ENCODE measurements at places on chromosomes 12 and 14.
A peak's percentile ranks its signal among the peaks of the same experiment; 100 is the strongest.

DNA sequence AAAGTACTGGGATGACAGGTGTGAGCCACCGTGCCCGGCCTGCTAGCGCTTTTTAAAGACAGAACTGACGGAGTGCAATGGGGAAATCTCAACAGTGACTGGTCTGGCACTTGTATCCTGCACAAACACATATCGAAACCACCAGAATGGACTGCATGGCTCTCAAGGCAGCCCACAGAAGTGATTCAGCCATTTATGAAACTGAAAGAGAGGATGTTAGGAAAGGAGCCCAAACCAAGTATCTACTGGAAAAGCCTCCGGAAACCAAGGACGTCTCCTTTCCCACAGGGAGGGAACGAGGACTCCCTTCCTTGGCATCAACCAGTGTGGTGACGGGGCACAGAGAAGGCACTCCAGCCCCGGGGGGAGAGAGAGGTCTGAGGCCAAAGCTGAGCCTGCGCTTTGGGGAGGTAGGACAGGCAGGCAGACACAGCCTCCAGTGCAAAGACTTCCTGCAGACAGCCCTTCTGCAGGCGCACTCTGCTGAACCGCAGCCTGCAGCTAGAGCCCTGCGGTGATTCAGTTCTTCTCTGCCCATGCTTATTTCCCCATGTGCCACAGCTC lies 16.5 kb downstream of the SLC15A4 start:
- no peak for DNase-seq

DNA sequence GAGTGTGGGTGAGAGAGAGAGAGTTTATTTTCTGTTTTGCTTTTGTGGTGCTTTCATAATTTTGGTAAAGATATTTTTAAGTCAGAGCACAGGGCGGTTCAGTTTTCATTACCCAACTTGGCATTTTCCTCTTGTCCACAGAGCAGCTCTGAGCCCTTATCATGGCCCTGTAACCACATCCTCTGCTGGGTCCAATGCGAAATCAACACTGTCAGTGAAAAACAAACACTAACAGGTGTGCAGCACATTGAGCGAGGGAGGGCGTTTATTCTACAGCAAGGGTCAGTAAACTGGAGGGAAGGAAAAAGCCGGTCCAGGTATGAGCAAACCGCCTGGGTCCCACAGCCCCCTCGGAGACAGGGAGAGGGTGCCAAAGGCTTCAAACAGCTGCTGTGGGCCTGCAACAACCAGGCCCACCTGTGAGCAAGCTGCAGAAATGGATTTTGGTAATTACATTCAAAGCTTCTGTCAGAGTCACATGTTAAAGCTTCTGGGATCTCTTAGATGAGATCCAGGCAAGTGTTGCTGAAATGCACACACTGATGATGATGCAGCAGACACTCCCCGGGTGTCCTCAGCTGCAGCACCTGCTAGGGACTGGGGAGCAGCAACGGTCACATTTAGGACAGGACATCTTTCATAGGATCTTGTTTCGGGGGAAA lies 132.7 kb upstream of the DYRK2 start:
- no peak for DNase-seq

DNA sequence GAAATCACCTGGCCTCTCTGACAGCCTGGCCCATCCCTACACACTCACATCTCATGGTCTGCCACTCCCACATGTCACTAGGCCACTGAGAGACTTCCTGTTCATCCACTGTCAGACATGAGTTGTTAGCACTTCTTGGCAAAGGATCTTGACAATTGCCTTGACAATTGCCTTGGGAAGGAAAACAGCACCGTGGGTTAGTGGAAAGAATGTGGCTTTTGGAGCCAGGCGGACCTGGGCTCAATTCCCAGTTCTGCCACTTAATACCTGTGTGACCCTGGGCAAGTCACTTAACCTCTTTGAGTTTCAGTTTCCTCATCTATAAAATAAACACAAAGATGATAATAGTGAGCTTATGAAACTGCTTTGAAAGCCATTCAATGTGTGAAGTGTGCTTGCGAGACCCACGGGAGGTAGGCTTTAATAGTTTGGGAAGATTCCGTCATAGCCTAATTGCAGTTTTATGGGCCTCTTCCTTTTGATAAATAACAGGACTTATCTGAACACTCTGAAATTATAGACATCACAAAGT lies 250.4 kb downstream of the C12orf75 start:
- DNase-seq = no peak

DNA sequence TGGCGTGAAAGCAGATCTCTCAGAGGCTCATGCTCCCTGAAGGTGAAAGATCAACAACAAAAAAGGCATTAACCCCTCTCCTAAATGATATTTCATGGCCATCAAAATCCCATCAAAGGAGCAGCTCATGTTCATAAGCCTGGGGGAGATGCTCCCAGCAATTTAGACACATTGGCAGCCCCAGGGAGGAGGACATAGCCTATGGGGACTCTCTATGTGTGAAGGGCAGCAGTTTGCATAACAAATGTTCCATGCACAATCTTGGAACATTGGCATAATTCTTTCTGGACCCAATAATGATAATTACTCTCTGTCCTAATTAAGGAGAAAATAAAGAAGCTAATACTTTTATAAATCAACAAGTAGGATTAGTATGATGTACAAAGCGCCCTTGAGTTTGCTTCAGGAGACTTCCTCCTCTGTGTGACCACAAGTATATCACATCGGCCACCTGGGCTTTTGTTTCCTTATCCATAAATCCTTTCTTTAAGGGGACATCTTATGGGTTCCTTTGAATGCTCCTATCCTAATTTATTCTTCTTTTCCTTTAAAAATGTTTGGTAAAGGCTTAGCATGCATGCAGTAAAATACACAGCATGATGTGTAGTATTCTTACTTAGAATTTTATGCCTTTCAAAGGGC lies 161.9 kb upstream of the PLEKHG7 start:
- DNase-seq = no peak

DNA sequence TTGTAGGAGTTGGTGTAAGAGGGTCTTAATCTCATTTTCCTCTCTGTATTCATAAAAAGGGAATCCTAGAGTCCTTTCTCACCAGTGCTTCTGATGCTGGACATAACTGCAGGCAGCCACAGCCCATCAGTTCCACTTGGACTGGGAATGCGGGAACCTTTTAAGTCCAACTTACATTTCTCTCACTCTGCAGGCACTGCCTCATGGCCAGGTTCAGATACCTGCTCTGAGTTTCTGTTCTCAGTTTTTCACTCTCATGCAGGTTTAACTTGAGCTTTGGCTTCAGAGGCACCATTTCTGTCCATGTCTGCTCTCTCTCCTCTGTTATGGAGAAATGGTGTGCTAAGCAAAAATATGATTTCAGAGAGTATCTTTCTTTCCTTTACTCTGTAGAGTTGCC lies 4.2 kb downstream of the ACVR1B start:
- no peak for DNase-seq

GRCh38 chr14:92241966-92242595 lies 80.9 kb upstream of the SLC24A4 start:
- no peak for DNase-seq

GRCh38 chr14:103881268-103882201 lies 34.2 kb upstream of the PPP1R13B start:
- DNase-seq = no peak

- no peak for DNase-seq
Observed at GRCh38 chr12:57431654-57432188, 878 bp upstream of the R3HDM2 start.

DNA sequence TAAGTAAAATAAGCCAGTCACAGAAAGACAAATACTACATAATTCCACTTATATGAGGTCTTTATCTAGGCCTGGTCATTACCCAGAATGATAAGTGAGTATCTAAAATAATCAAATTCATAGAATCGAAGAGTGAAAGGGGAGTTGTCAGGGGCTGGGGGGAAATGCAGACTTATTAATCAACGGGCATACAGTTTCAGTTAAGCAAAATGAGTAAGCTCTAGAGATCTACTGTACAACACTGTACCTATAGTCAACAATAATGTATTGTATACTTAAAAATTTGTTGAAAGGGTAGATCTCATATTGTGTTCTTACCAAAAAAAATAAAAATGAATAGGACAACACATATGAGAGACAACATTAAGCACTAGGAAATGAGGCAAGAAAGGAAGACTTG lies 13.3 kb downstream of the BTBD7 start:
- no peak for DNase-seq

GRCh38 chr14:91374287-91374878 lies 43.2 kb downstream of the CCDC88C start:
- DNase-seq = no peak

DNA sequence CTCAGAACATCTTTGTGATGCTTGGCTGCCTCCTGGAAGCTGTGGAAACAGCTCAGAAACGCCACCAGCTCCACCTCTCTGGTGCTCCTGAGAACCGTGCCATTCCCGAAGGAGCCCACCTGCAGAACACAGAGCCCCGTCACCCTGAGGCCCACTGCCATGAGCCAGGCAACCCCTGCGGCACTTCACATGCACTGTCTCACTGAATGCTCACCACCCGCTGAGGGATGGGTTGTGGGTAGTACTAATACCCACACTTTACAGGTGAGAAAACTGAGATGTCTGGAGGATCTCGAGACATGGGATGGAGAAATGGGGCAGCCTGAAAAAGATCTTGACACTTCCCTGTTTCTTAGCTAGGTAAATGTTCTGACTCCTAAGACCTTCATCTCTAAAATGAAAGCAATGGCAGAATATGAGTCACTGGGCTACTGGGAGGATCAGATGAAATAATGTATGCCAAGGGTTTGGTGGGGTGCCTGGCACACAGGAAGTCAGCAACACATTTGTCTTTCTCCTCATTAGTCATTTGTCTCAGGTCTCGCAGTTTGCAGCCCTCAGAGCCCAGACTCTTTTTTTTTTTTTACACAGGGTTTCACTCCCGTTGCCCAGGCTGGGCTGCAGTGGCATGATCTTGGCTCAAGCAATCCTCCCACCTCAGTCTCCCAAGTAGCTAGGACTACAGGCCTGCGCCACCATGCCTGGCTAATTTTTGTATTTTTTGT lies 5.3 kb downstream of the OASL start:
- DNase-seq = peak; percentile 47

- no peak for DNase-seq
Observed at GRCh38 chr14:65211341-65211987, 109.1 kb upstream of the MAX start.

GRCh38 chr12:51942056-51942455 lies 9.4 kb upstream of the ACVR1B start:
- no peak for DNase-seq

DNA sequence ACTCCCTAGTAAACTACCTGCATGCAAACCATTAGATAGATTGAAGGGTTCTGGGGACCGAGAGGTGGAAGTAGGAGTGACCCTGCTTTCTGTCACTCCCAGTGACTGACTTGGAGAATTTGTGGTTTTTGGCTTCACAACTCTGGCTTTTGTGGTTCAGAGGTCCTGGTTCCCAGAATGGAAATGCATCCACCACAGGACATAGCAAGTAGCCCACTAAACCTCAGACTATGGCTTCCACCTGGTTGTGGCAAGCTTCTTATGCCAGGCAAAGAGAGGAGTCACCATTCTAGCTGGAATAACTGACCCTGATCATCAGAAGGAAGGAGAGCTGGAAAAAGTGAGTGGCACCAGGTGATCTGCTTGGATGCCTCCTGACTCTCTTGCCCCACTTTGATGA lies 162.4 kb upstream of the TMEM260 start:
- DNase-seq = no peak

GRCh38 chr12:7129872-7130691 lies at the start of gene CLSTN3:
Gene CLSTN3, plus strand, starts transcription at chr12:7130371. Its CDS starts 278 bp downstream, at chr12:7130649.
- DNase-seq = peak; percentile 74

GRCh38 chr12:29991924-29992323 lies 208.2 kb upstream of the TMTC1 start:
- DNase-seq = no peak

DNA sequence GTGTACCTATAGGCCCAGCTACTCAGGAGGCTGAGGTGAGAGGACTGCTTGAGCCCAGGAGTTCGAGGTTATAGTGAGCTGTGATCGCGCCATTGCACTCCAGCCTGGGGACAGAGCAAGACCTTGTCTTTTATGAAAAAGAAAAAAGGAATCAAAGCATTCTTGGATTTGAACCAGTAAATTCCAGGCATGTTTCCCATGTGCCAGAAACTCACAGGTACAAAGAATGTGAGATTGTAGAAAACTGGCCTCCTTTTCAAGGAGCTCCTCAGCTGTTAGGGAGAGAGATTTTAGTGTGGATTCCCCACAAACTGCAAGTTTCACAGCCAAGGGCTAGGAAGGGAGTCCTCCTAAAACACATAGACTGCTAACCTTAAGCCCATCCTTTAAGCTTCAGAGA lies 95.0 kb downstream of the FOXN4 start:
- DNase-seq = no peak

DNA sequence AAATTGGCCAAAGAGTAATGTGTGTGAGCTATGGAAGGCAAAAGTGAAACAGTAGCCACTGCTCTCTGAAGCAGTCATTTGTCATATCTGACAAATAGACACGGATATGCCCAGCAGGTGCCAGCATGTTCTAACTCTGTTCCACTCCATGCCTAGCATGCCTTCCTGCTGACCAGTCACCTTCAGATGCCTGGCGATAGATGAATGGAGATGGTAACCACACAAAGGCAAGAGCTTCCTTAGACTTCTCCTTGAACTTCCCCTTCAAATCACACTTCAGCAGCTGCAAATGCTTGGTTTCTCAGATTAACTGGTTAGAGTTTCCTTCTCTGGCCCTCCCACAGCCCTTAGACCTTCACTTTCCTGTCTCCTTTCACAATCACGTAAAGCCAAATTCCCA lies 429.9 kb downstream of the DAD1 start:
- DNase-seq = no peak

GRCh38 chr14:29576927-29577326 lies 350.7 kb downstream of the PRKD1 start:
- no peak for DNase-seq

- DNase-seq = no peak
Observed at GRCh38 chr12:1348606-1349005, 245.8 kb downstream of the FBXL14 start.

- no peak for DNase-seq
Observed at GRCh38 chr14:34013721-34014060, 62.8 kb upstream of the EGLN3 start.

- no peak for DNase-seq
Observed at GRCh38 chr14:21229821-21230220, 39.4 kb downstream of the HNRNPC start.

DNA sequence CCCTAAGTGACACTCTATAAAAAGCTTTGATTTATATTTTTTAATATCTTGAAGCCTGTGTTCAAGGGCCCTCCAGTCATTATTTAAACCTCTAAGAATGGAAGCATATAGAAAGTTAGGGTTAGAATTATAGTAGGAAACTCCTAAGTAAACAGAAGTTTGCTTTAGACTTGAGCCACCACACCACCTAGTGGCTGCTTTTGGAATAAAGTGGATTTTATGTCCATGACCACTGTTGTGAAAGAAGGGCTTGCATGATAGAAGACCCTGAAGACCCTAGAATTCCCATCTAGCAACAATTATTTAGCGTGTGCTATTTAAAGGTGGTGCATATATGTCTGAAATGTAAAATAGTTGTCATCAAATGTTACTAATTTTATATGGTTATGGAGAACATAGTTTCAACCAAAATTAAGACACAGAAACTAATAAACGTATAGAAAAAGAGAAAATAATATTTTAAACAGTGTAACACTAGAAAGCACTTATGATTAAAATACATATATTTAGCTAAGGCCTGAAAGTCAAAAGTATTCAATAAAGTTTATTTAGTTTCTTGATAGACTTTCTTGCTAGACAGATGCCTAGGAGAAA lies 21.3 kb downstream of the LRRIQ1 start:
- no peak for DNase-seq

All from activated CD4-positive, CD25-positive, alpha-beta regulatory T cell treated with anti-CD3 and anti-CD28 coated beads, Interleukin-2, amount 50 U/mL, for 72 hours (primary cell).